Omental fat pad (tissue), 4 donors: ENCODE measurements at places on chromosomes 12 and 14. TPM values are rescaled to one million over a fixed set of nuclear protein-coding genes. Genes with fewer than 3 reads are reported as not detected.

The GUCY2C gene
- not detected for total RNA-seq

The SMIM41 gene
- total RNA-seq: 1.1 TPM

The CLEC12A gene
- total RNA-seq: 6.5 TPM

The TMED8 gene
- total RNA-seq: 12.6 TPM

The GNB3 gene
- total RNA-seq: 2.0 TPM

The NEMP1 gene
- 9.8 TPM for total RNA-seq

The CMKLR1 gene
- 28.1 TPM for total RNA-seq

The ZC2HC1C gene
- total RNA-seq: 0.48 TPM

The INHBC gene
- not detected for total RNA-seq

The UNC119B gene
- total RNA-seq: 38.1 TPM

The STYK1 gene
- not detected for total RNA-seq

The RALGAPA1 gene
- 58.8 TPM for total RNA-seq

The ADSS1 gene
- 6.5 TPM for total RNA-seq

The EMP1 gene
- 4,689 TPM for total RNA-seq

The GARIN6 gene
- total RNA-seq: not detected
